ENCODE measurements at places on chromosomes 6 and 20. TPM values are rescaled to one million over a fixed set of nuclear protein-coding genes. Genes with fewer than 3 reads are reported as not detected.

Gene WFDC2
- 224 TPM for polyA plus RNA-seq

Gene SLC17A3
- 0.40 TPM for polyA plus RNA-seq

DNA sequence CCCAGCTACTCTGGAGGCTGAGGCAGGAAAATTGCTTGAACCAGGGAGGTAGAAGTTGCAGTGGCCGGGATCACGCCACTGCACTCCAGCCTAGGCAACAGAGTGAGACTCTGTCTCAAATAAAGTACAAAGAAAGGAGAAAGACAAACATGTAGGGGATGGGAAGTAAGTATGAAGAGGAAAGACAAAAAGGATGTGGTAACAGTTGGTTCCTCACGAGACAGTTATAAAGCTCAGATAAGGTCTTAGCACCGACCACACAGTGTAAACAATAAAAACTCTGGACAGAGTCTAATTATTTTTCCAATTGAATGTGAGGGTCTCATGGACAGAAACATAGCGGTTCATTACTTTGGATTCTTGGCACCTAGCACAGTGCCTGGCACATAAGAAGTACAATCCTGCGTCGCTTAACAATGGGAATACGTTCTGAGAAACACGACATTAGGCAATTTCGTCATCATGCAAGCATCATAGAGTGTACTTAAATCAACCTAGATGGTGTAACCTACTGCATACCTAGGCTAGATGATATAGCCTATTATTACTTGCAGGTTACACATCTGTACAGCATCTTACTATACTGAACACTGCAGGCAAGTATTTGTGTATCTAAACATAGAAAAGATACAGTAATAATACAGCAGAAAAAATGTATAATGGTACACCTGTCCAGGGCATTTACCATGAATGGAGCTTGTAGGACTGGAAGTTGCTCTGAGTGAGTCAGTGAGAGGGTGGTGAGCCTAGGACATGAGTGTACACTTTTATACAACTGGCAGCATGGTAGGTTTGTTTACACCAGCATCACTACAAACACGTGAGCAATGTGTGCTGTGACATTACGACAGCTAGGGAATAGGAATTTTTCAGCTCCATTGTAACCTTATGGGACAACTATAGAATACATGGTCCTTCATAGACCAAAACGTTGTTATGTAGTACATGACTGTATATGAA lies 38.2 kb downstream of the MBOAT1 start:
- no peak for DNase-seq

GRCh38 chr6:23339268-23339667 lies 769.9 kb downstream of the HDGFL1 start:
- DNase-seq = no peak

Data from right renal pelvis (tissue), 4 donors.